Hepatocyte (in vitro differentiated cells): ENCODE measurements at places on chromosomes 16 and 17. TPM values are rescaled to one million over a fixed set of nuclear protein-coding genes. Genes with fewer than 3 reads are reported as not detected.
A peak's percentile ranks its signal among the peaks of the same experiment; 100 is the strongest.

DNA sequence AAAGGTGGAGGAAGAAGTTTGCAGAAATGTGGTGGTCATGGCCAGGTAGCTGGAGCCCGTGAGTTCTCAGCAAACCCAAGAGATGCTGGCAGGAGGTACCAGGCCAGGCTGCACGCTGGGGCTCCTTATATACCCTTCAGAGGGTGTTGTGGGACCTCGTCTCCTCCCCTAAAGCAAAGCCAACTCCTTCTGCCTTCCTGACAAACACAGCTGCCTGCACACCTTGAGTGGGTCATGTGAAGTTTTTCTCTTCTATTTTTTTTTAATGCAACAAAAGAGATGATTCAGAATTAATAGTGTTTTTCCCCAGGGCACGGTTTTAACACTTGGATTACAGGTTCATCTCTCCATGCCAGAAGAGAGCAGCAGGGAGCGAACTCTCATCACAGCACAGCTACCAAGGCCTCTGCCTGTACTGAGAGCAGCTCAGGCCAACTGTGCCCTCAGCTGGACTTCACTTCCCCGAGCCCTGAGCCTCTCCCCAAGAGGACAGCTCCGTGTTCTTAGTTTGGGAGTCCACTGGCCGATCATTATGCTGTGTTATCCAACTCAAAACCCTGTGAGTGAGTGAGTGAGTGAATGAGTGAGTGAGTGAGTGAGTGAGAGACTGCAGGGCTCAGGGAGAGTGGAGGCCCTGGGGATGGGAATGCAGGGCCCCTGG lies at the start of gene KRT15:
TSS of gene KRT15 (minus strand) at position 102 of the 661 bp plus-strand sequence. CDS start at position 39, 63 bp downstream.
- no peak for DNase-seq

DNA sequence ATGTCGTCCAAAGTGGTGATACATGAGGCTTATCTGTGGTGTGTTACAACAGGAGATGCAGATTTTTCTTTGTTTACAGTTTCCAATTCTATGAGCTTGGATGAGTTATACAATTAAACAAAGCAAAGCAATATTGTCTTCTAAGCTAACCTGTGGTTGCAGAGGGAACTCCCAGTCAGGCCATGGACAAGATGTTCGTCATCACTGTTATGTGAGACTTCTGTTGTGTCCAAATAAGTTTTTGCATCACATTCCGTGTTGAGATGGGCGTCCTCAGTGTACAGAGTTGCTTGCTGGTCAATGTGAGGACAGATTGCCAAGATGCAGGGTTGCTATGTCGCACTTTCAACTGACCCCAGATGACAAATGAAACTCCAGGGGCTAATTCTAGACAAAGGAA lies 189.3 kb downstream of the IRF8 start:
- no peak for DNase-seq

GRCh38 chr17:58303971-58304749 lies 23.4 kb upstream of the MPO start:
- peak; percentile 55 for DNase-seq

- no peak for DNase-seq
Measured at GRCh38 chr17:45306094-45306493, 10.7 kb downstream of the MAP3K14 start.

DNA sequence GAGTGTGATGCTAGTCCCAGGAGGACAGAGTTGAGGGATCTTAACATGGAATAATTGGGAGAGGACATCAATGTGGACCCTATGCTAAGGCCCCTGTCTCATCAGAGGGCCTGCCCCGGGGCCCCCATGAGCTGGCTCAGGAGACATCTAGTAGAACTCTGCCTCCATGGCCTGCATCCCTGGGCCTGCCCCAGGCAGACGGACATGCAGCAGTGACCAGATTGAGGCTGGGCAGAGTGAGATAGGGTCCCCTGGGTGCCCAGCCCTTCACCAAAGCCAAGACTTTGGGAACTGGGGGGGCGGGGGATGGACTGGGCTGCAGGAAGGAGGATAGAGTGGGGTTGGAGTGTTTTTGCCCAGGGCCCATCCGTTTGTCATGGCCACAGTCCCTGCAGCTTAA lies 115.2 kb downstream of the CCDC182 start:
- DNase-seq = no peak

GRCh38 chr16:67104061-67104460 lies 5.7 kb upstream of the PHAF1 start:
- DNase-seq = peak; percentile 26

DNA sequence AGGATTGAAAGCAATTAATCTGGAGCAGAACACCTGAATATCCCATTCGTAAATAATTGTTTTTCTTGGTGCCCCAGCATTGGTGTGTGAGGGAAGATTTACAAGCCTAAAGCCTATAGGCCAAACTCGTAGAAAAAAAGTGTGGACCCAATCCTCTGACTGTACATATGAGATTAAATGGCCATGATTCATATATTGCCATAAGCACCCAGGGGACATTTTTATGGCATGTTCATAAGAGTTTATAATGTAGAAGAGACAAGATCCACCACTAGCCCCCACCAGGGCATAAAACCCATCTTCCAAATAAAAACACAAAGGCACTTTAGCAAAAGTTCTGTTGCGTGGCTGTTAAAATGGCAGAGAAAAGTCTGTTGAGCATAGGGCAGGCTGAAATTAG lies 15.5 kb upstream of the SALL1 start:
- DNase-seq = no peak

CRHR1 gene
- not detected in 2 replicates for total RNA-seq

TBX21 gene
- total RNA-seq = not detected in 2 replicates
